Activated CD8-positive, alpha-beta memory T cell treated with anti-CD3 and anti-CD28 coated beads for 4 hours (primary cell): ENCODE measurements at places on chromosomes 1 and 21.

GRCh38 chr1:165911609-165912281 is 84.3 kb downstream of the UCK2 start:
- DNase-seq = no peak

- DNase-seq = no peak
Measured at GRCh38 chr1:163035446-163036249, 33.5 kb upstream of the RGS4 start.

GRCh38 chr1:97501628-97502027 is 419.2 kb downstream of the DPYD start:
- DNase-seq = no peak

GRCh38 chr1:22883406-22883805 is 89.3 kb downstream of the LACTBL1 start:
- DNase-seq = no peak

DNA sequence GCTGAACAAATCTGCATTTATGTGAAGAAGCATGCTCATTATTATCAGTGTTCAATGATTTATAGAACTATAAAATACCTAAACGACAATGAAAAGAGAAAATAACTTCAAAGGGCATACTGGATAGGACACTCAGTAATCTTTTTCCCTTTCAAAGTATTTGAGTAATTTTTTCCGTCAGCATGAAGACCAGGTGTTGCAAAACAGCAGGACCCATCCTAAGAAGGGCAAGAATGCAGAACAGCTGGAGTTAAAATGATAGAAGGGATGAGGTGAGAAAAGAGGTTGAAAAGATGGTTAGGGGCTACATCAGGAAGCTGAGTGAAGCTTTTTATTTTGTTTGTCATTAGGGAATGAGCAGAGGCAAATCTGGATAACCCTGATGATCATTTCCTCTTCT is 7.1 kb upstream of the RGS18 start:
- DNase-seq = no peak

DNA sequence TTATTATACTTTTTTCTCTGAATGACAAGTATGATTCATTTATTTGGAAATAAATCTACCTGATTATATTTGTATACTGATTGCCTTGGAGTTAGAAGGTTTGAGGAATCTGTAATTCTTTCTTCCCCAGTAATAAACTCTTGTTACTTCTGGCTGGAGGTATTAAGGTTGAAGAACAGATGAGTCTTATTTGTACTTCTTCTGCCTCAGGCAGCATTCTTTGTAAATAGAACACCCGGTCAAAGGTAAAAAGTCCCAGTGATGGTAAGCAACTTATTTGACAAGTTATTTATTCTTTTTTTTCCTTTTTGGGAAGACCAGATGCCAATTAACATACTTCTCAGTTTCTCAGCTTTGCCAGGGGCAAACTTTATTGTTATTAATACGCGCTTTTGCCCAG is 12.9 kb downstream of the SNX27 start:
- DNase-seq = no peak

DNA sequence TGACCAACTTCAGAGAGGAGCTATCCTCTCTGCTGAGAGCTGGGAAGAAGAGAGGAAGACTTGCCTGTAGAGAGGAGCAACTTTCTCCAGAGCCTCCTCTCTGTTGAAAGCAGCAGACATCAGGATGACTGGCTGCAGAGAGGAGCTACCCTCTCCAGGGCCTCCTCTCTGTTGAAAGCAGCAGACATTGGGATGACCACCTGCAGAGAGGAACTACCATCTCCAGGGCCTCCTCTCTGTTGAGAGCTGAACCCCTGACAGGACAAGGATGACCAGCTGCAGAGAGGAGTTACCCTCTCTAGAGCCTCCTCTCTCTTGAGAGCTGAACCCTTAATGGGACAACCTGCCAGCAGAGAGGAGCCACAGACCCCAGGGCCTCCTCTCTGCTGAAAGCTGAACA is 83.0 kb upstream of the GJB5 start:
- DNase-seq = no peak
